ENCODE measurements at places on chromosomes 11 and 22.

GRCh38 chr22:25362215-25362882, 142.9 kb downstream of the CRYBB2 start:
- DNase-seq: peak; percentile 20

- DNase-seq: no peak
These were observed 24.2 kb downstream of the ALX4 start for GRCh38 chr11:44285756-44286155.

DNA sequence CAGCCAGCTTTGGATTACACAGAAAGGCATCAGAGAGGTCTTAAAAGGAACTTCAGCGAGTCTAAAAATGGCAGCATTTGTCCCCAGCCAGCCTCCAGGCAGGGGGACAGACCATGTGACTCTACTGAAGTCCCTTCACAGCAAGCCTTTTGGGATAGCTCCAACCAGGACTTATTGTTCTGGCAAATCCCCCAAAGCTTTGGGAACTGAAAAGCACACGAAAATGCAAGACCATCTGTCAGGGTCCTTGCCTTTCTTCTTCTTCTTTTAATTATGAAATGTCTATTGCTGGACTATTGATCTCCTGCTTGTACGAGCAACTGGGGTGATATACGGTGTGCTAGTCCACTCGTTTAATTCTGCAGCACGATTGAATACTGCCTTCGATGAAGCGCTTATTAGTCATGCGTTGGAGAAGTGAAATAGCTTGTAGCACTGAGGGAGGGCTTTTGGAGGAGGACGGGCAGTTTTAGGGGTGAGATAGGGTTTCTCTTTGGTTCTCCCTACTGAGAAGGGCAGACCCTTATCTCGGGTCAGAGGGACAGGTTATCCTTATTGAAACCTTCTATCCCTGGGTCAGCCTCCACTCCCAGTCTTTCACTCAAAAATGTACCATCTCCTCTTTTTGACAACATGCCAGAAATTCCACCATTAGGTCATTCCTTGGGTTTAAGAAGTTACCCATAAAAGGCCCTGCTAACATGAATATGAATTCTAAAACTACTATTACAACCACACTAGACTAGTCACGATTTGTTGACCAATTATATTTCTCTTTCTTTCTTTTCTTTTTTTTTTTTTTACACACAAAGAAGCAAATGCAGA, 416.4 kb downstream of the MIAT start:
- DNase-seq: no peak

GRCh38 chr11:64352995-64353714, 5.8 kb upstream of the RPS6KA4 start:
- DNase-seq: no peak

DNA sequence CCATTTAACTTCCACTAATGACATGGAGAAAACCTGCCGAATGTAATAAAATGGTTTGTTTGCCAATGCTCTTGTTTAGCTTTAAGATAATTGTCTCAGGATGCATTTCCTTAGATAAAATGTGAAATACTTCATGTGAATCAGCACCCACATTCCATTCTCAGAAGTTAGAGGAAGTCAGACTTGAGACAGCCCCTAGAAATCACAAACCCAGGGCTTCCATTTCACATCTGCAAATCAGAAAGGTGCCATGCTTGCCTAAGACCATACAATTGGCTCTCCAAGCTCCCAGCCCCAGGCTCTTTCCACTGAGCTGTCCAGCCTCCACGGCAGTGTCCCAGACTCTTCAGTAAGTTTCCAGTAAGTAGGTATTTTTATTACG, 35.6 kb upstream of the ADORA2A start:
- no peak for DNase-seq

Measured in Panc1 (cell line).